ENCODE measurements at places on chromosomes 7 and 10.

DNA sequence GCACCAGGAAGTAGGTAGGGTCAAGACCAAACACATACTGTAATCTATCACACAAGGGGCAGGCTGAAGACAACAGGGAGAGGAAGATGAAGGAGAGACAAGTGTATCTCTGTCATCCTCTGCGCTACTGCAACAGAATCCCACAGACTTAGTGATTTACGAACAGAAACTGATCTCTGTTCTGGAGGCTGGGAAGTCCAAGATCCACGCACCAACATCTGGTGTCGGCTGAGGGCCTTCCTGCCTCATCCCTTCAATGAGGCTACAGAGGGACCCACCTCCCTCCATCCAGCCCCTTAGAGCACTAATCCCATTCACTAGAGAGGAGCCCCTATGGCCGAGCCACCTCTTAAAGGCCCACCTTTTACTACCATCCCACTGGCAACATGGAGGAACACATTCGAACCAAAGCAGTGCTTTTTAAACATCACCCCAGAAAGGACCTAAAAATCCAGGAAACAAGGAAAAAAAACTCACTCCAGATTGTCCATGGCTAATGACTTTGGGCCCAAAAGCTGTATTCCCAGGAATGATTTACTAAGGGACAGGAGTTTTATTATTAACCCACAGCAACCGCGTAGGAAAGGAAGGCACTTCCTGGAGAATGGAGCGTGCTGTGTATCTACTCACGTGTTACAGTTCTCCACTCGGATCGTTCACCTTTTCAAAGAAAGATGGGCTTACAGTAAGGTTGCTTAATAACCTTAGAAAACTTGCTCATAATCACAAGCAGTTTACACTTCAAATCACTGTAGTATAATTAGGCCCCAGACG lies 4.2 kb downstream of the BNIP3 start:
- DNase-seq: no peak

GRCh38 chr7:54857294-54857693 lies 98.3 kb upstream of the SEC61G start:
- DNase-seq: no peak

DNA sequence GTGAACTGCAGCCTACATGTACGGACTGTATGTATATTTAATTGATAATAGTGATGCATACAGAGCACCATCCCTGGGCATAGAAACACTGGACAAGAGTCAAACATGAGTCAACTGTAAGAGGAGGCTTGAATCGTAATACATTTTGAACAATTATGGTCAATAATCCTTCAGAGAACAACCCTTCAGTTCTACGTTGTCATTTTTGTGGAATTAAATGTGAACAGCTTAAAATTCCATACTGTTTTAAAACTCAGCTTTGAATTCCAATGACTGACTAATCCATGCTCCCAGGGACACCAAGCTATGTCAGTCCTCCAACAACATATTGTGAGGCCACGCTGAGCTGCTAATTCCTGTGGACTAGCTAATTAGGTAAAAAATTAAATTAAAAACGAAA lies 41.5 kb upstream of the KMT2E start:
- DNase-seq: no peak

DNA sequence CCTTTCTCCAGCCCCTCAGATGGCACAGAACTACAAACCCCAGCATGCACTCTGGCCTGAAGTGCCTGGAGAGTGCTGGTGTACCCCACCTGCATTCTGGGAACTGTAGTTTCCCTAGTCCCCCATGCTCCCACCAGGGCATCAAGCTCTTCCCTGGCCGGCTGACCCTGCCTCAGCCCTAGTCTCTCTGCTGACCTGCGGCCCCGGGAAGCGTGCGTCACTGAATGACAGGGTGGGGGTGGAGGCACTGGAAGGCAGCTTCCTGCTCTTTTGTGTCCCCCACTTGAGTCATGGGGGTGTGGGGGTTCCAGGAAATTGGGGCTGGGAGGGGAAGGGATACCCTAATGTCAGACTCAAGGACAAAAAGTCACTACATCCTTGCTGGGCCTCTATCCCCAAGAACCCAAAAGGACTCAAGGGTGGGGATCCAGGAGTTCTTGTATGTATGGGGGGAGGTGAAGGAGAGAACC lies 2.1 kb downstream of the NOS3 start:
- DNase-seq: no peak

DNA sequence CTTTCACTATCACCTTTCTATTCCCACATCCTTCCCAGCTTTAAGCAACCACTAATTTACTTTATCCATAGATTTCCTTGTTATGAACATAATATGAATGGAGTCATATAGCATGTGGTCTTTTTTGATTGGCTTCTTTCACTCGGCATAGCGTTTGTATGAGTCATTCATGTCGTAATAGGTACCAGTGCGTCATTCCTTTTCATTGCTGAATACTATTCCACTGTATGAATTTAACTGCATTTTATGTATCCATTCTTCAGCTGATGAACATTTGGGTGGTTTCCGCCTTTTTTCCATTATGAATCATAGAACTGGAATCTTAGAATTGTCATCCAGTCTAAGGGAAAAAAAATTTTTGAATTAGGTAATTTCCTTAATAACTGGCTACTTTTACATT lies 411.3 kb upstream of the AUTS2 start:
- no peak for DNase-seq

DNA sequence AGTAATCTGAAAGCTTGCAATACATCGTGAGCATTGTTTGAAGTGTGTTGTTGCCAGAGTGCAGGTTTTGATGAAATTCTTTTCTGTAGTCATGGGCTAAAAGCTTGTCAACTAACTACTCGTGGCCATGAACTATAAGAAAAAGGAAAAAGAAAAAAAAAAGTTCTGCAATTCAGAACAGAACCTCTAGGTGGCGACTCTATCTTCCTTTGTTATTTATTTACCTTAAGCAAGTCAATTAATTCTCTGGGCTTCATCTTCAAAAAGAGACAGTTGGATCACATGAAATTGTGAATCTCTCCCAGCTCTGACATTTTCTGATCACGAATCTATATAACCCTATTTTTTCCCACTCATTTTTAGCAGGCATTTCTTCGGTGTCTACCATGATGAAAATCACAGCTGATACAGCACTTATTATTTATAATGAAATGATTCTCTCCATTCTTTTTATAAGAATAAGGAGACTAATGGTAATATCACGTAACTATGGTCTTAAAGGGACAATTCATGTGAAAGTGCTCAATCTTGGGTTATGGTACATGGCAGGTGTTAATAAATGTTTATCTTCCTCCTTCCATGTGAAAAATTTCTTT lies 18.8 kb downstream of the TMEM196 start:
- DNase-seq: no peak

DNA sequence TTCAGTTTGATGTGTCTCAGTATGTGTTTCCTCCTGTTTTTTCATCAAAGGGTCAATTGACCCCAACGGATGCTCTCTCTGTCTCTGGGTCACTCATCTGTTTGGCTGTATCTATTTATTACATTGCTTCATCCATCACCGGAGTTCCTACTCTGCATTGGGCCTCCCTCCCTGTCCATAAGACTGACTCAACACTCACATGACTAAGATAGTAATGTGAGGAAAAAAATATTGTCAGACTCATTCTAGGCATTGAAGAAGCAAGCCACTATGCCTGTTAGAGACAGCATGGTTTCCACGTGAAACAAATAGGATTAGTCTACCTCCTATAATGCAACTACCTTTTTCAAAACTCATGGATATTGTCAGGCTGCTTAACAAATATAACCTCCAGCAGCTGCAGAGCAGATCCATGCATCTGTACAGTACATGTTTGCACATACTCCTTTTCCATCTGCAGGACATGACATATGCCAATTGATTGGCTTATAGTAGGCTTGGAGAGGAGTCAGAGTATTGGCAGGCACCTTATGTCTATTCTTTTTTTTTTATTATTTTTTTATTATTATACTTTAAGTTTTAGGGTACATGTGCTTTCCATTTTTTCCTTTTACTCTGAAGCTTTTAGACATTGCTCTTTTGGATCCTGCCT lies 275.2 kb downstream of the LRRTM3 start:
- no peak for DNase-seq

- DNase-seq: no peak
Measured at GRCh38 chr7:42834676-42835075, 77.2 kb downstream of the C7orf25 start.

DNA sequence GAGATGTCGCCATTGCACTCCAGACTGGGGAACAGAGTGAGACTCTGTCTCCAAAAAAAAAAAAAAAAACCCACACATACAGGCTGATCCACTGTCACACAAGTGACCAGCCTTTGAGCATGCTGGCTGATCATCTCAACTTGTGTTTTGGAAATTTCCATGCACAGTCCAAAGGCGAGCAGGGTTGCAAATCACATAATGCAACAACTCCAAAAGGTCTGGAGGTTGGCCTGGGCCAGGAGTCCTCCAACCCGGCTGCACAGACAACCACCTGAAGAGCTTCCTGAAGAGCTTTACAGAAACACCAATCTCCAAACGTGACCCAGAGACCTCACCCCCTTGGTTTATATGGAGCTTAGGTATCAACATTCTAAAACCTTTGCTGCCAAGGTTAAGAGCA lies 16.4 kb downstream of the PARD3 start:
- no peak for DNase-seq

DNA sequence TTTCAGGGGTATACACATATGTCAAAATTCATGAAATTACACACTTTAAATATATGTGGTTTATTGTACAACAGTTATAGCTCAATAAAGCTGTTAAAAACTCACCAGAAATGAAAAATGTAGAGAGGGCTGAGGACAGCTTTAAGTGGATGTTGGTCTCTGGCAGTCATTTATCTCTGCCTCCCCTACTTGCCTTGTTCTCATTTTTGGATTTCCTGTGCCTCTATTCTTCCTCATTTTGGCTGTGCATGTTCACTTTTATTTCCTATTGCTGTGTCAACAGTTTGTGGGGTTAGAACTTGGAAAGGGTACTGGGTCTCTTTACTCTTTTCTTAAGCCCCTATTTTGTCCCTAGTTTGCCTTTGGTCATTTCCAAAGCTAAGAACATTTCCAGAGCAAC lies 18.6 kb upstream of the MEST start:
- DNase-seq: no peak

GRCh38 chr7:70632400-70632799 lies 499.5 kb upstream of the GALNT17 start:
- DNase-seq: no peak

- no peak for DNase-seq
Measured at GRCh38 chr7:121419201-121420148, 23.4 kb upstream of the FAM3C start.

GRCh38 chr10:78520737-78521430 lies 487.2 kb downstream of the RPS24 start:
- DNase-seq: no peak

DNA sequence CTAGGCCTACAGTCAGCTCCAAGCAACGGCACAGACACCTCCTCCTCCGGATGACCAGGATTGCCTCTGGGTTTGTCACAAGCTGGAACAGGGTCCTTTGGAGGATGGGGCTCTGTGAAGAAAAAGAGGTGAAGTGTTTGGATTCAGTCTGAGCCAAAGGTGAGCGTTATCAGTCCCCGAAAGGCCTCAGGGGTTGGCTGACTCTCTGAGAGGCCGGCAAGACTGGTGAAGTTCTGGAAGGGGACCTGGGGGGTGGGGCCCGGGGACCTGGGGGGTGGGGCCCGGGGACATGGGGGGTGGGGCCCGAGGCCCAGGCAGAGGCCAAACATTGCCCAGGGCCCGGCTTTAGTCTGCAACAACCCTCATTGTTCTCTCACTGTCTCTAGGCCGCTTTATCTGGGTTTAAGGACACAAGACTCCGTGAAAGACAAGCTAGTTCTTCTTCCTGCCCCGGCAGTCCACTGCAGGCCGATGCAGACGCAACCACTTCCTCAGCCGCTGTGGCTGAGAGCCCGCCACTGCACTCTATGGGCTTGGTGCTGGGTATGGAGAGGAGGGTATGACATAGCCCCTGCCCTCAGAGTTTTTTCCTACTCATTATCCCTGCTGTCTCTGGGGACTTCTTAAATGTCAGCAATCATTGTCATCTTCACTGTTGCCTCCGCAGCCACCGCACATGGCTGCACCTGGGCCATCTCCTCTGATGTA lies 27.4 kb upstream of the PSAP start:
- no peak for DNase-seq

DNA sequence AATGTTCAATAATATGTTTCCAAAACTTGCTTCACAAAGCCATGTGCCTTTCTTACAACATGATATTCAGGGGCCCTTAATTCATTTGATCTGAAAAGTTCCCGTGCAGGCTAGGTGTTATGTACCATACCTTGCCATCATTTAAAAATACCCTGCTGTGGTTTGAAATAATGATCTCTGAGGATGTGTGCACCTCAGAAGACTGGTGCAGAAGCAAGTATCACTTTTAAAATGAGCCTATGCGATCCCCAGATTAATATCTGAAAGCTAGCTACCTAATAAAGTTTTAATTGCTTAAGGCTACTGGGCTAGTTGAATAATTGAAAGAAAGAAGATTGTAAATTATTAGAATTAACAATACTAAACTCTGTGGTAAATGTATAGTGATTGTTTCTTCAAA lies 262.4 kb downstream of the CDK14 start:
- DNase-seq: no peak

GRCh38 chr7:74332373-74333176 lies 43.4 kb downstream of the CLIP2 start:
- no peak for DNase-seq

DNA sequence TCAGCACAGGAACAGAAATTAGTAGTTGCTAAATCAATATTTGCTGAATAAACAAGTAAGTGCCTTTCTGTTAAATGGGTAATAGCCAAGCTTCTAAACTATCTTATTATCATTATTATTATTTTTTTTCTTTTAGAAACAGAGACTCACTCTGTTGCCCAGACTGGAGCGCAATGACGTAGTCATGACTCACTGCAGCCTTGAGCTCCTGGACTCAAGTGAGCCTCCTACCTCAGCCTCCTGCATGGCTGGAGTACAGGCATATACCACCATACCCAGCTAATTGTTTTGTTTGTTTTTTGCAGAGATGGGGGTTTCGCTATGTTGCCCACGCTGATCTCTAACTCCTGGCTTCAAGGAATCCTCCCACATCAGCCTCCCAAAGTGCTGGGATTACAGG lies 12.3 kb upstream of the ELN start:
- no peak for DNase-seq

DNA sequence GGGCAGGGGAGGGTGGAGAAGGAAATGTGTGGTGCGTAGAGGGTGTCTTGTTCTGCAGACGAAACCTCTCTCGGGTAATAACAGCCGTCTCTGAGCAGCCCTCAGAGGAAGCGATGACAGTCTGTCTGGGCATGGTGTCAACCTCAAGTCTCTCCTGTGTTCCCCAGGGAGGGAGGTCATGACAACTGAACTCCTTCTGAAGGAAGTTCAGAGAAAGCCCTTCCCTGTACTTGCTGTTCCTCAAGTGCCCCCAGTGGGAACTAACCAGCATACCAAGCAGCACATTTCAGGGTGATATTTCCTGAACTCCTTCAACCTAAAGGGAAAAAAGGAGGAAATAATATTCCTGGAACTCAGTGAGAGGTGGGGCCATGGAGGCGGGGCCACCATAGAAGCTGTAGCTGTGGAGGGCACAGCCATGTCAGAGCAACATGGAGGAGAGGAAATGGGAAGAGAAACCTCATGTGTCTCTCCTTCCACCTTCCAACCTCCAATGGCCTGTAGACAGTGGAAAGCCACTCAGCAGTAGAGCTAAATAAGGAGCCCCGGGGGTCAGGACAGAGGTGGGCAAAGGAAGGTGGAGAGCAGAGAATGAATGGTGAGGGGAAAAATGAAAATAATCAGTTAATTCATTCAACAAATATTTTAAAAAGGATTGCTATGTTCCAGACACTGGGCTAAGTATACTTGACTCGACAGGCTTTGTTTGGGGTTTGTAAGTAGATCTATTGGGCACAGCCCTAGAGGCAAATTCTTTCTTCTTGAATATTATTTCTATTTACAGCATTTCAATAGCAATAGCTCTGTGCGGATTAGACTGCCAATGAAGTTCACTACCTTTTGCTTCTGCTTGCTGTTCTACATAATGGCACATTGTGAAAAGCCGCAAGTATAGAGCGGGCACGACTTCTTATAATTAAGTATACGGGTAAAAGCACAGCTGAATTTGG lies 61.0 kb upstream of the AOAH start:
- peak; percentile 49 for DNase-seq
